ENCODE measurements at places on chromosomes 7 and 10. TPM values are rescaled to one million over a fixed set of nuclear protein-coding genes. Genes with fewer than 3 reads are reported as not detected.
A peak's percentile ranks its signal among the peaks of the same experiment; 100 is the strongest.

DNA sequence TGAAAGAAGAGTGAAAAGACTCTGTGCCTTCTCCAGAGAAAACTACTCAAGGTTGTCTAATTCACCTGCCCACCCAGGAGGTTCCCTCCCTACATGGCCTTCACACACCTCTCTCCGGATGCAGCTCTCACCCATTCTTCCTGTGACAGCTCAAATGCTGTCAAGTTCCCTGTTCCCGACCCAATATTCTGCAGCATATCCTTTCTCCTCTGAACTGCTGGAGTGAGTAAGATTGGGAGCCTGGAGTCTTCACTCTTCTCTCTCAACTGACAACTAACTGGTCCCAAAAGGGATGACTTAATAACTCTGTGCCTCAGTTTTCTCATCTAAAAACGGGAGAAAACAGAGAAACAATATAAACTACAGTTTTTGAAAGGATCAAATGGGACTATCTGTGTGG is 5.1 kb downstream of the TMEM26 start:
- no peak for DNase-seq

Gene HMX3
- not detected for total RNA-seq

DNA sequence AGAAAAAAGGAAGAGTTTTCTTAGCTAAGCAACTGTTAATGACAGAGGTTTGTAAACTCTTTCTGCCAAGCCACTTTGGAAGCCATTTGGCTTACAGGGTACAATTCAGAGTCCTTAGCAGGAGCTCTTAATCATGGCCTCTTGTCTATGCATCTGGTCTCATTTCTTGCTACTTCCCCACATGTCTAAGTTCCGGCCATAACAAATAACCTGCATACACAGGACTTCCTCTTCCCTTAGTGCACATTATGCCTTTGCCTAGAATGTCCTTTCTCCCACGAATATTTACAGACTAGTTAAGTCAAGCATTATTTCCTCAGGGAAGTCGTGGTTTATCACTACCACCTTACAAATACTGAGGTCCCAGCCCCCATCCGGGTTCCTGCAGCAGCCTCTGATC is 8.6 kb upstream of the UPF2 start:
- no peak for DNase-seq

DNA sequence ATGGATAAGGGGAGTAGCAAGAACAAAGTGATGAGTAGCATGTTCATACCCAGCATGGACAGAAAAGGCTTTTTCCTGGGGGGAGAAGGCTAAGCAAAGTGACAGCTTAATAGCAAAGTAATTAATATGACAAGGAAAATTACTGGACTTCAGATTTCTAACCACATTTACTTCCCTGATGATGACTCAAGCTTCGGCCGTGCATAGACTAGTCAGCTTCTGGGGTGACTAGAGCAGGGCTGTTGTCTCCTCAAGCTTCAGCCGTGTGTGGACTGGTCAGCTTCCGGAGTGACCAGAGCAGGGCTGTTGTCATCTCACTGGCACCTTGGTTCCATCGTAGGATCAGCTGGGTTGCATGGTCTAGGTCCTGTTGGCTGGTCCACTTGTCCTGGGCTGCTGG is 2.1 kb upstream of the ZNF117 start:
- DNase-seq, result no peak

Gene GNAT3
- total RNA-seq, result not detected

DNA sequence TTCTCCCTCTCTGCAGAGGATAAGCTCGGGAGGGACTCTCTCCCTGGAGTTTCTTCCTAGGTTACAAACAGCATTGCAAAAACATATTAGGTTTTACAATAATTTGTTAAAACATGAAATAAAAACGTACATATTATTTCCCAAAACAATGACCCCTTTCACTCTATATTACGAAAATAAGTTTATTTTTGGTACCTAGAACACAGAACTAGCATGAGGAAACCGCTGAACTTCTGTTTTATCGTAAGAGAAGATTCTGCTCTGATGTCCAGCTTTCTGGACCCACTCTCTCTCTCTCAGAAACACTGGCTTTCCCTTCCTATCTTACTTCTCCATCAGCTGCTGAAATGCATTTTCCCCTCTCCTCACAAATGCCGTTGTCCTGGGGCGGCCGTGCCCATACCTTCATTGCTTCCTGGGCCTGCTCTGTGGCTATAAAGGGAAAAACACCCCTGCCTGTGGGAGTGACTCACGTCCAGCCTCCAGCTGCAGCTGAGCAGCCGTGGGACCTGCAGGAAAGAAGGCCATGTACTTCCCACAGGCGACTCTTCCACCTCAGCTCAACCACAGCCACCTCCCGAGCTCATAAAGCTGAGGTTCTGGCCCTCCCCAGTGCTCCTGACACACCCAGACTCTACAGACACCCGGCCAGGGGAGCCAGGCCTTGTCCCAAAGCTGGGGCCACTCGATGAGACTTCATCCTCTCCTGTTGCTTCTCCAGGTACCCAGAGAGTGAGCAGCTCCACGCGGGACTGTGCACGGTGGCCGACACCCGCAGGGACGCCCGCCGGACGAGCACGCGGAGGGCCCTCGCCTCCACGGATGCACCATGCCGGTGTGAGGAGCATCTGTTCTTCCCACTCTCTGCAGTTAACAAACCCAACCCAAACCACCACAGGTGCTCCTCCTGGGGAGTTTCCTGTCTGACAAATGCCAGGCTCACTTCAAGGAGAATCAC is 3.1 kb downstream of the GPER1 start:
- no peak for DNase-seq

DNA sequence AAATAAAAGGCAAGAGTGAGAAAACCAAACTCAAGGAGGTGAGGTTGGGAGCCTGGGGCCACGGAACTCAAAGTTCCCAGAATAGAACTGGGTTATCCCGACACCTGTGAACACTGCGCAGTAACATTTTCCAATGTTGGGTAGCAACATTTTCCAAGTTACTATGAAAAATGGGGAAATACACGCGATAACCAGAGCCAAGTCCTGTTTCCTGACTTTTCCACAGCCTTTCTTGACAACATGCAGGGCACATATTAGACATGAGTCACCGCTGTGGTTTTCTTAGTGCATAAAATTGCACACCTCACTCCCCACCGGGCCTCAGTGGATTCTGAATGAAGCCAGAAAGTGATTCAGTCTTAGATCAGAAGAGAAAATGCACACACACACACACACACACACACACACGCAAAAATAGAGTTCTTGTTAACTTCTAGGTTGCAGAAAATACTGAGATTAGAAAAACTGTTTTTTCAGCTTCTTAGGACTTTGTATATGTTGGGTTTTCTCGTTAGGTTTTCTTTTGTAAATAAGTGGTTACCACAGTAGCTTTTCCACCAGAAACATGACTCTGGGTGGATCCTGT is 70.0 kb downstream of the CAMK1D start:
- DNase-seq, result no peak

- no peak for DNase-seq
These were observed 75.8 kb downstream of the ZRANB1 start for GRCh38 chr10:125017547-125018298.

Gene FGFBP3
- 3.0 TPM for total RNA-seq

DNA sequence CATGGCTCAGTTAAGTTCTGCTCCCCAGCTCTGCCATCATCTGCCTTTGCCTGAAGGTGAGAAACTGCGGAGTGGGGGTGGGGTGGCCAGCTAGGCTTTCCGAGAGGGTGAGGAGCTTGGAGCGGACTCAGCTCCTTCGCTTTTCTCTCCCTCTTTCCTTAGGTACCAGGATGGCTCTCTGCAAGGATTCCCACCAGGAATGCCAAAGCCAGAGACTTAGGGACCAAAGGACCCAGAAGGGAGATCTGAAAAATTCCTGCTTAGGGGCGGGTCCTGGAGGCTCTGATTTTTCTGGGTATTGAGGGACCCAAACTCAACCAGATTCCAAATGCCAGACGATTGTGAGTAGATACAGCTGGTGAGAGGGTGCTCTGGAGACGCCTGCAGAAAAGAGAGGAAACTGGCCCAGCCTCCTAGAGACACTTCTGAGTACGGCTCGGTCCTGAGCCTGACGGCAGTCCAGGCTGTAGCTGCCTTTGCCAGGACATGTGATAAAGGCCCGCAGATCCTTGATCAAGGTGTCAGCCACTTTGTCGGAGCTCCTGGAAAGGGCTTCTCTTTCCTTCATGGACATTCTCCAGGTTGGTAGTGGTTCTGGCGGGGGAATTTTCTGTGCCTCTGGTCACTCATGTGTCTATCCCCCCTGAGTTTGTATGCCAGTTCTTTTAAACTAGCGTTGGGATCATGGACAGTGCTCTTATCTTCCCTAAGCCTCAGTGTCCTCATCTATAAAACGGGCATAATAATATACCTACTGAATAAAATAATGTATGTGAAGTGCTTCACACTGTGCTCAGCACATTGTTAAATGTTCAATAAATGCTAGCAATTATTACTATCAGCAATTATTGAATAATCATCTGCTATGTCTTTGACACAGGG is 42.5 kb upstream of the BTRC start:
- no peak for DNase-seq

GRCh38 chr7:44894888-44895580 is 9.7 kb upstream of the PURB start:
- DNase-seq, result no peak

DNA sequence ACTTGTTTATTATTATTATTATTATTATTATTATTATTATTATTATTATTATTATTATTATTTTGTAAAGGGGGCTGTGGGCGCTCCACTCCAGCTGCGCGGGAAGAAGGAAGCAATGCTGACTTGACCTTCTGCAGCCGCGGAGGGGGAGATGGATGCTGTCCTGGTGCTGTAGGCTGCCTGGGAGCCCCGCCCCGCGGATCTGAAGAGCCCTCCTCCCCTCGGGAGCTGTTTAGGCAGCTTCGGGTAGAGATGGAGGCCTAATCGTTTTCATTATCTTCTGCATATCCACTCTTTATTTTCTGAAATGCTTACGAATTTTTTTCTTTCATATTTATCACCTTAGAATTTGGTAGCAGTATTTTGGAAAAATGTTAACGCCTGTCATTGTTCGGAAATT is 101.2 kb upstream of the KLF6 start:
- no peak for DNase-seq

DNA sequence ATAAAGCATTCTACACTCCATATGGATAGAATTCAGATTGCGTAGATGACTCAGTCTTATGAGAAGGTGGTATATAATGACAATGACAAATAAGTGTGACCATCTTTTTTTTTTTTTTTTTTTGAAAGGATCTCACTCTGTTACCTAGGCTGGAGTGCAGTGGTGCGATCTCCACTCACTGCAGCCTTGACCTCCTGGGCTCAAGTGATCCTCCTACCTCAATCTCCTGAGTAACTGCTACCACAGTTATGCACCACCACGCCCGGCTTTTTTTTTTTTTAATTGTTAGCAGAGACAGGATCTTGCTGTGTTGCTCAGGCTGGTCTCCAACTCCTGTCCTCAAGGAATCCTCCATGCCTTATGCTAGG is 43.2 kb upstream of the NRP1 start:
- DNase-seq, result no peak

DNA sequence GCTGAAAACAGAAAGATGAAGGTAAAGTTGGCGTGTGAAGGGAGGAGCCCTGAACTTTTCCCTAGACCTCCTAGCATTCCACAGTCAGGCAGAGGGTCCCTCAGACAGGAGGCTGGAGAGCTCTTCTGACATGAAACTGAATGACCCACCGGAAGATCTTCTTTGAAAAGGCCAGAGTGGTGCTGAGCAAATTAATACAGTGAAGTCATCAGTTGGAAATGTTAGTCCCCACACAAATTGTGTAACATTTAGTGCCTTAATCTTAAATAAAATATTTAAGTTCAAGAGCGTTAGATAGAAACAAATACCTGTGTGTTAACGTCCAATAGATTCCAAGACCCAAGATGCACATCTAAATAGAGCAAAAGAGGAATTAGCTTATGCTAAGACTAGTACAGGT is 49.0 kb upstream of the WNT16 start:
- no peak for DNase-seq

Gene TMEM236
- 0.08 TPM for total RNA-seq

GRCh38 chr10:21087476-21087875 is 190.4 kb upstream of the NEBL start:
- DNase-seq, result no peak

GRCh38 chr7:130372402-130373165 is 7.7 kb upstream of the CPA1 start:
- no peak for DNase-seq

Gene ANKRD7
- not detected for total RNA-seq

GRCh38 chr7:30979027-30979426 is 15.3 kb downstream of the GHRHR start:
- no peak for DNase-seq

GRCh38 chr7:1623810-1624209 is 46.3 kb upstream of the ELFN1 start:
- DNase-seq, result no peak

Gene PNLIPRP2
- not detected for total RNA-seq

GRCh38 chr7:42852531-42852930 is 59.3 kb downstream of the C7orf25 start:
- DNase-seq, result no peak

GRCh38 chr7:151339651-151340382 is 1.8 kb upstream of the NUB1 start:
- peak; percentile 38 for DNase-seq

GRCh38 chr10:55398497-55398882 is 597.5 kb upstream of the PCDH15 start:
- DNase-seq, result no peak
